Right ventricle myocardium superior (tissue), 1 donor: ENCODE measurements at places on chromosomes 2 and 18.
A peak's percentile ranks its signal among the peaks of the same experiment; 100 is the strongest.

DNA sequence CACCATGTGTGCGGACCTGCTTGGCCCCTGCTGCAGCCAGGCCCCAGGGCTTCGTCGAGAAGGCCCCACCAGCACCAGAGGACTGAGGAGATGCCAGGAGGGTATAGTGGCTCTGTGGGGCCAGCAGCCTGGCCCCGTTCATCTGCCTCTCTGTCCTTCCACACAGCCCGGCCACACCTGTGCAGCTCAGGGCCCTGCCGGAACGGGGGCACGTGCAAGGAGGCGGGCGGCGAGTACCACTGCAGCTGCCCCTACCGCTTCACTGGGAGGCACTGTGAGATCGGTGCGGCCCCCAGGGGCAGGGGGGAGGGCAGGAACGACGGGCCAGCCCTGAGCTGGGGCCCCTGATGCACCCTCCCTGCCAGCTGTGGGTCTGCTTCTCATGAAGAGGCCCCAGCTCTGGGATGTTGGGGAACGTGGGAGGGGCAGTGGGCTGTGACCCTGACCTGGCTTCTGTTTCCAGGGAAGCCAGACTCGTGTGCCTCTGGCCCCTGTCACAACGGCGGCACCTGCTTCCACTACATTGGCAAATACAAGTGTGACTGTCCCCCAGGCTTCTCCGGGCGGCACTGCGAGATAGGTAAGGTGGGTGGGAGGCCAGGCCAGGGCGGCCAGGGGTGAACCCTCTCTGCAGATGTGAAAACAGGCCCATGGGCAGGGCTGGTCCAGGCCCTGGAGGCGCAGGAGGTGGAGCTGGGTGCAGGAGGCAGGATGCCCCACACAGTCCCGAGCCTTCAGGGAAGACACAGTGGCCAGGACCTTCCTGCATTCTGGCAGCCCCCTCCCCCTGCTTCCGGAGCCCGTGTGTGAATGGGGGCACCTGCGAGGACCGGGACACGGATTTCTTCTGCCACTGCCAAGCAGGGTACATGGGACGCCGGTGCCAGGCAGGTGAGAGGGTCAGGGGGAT is 50.3 kb downstream of the MTERF4 start:
- DNase-seq: no peak

DNA sequence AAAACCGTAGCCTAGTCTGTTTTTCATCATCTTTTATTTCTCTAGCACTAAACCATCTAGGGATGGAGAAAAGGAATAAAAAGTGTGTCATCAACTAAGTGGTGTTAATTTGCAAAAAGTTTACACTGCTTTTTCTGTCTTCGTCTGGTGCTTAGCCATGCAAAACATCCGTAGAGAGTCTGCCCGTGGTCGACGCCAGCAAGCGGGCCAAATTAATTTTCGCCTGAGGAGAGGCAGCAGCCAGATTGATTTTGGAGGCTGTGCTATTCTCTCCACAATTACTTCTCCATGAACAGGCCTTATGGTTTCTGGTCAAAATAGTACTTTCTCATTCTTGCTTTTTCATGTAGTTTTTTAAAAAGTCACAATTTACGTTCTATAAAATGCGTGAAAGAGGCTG is 46.3 kb downstream of the TNFRSF11A start:
- DNase-seq: no peak

GRCh38 chr18:407191-407590 is 93.3 kb downstream of the COLEC12 start:
- DNase-seq: no peak

- no peak for DNase-seq
These were observed 520.0 kb upstream of the SALL3 start for GRCh38 chr18:78459668-78460067.

- DNase-seq: no peak
These were observed 1007.7 kb upstream of the KLHL29 start for GRCh38 chr2:22377268-22377667.

DNA sequence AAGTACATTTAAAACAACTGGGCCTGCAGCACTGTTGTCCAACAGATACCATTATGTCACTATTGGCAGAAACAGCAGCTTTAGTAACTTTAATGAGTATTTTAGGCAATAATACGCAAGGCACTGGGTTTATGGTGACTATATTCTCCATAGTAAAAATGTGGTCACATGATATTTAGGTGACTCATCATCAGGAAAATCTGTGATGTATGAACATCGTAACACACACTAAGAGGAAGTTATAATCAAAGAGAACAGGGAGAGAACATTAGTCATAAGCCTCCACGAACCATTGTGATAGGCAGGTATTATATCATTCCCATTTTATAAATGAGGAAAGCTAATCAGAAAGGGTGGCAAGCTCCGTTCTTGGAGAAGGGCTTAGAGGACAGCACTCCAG is 36.9 kb downstream of the RAPH1 start:
- DNase-seq: no peak

- peak; percentile 37 for DNase-seq
These were observed 1.3 kb upstream of the OTOF start for GRCh38 chr2:26479131-26479788.

- no peak for DNase-seq
These were observed 303.7 kb upstream of the EPAS1 start for GRCh38 chr2:45993476-45993991.

GRCh38 chr18:7369006-7369405 is 138.1 kb downstream of the LRRC30 start:
- DNase-seq: no peak

GRCh38 chr2:233208382-233209116 is 42.9 kb upstream of the ATG16L1 start:
- DNase-seq: no peak

- DNase-seq: no peak
These were observed 102.2 kb upstream of the MSH2 start for GRCh38 chr2:47300609-47301276.

DNA sequence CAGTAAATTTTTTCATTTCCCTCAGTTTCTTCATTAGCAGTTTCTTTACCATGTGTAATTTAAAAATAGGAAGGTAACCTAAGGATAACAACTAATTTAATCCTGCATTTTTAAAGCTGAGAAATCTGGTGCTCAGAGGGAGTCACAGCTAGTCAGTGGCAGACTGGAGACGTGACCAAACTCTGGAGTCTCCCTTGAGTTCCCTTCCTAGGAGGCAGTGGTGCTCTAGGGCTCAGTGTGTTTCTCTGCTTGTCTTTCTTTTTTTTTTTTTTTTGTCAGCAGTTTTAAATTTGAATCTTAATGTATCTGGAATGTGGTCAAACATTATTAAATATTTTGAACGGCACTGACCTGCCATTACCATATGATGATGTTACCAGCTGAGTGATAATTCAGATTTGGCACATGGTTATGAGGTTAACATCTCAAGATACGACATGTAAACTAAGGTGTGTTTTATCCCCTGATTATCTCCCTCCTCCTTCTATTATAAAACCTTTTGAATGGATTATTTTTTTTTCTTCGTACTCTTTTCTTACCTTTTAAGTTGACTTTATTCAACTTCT is 226.2 kb downstream of the GALNT13 start:
- no peak for DNase-seq

DNA sequence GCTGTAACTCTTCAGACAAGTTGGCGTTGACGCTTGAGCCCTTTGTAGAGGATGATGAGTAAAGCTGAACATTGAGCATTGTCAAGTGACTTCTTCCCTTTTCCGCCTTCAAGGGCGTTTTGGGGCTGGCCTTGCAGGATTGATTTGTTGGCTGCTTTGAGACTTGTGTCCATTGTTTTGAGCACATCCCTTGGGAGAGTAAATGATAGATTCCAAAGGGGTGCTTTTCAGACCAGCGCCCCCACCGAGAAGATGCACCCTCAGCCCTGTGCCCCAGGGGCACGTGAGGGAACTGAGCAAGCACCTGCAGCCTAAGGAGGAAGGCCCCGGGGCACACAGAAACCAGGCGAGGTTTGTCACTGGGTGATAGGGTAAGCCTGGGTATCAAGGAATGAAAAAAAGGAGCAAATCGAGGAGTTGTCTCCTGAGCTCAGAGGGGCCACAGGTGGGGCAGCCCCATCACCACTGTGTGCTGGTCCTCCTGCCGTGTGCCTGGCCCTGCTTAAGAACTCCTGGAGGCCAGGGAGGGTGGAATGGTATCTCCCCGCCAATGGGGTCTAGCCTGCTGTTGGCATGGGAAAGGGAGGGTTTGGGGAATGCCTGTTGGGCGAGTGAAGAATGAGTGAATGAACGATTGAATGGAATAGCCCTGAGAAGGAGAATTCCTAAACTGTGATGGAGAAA is 64.0 kb downstream of the RAB31 start:
- no peak for DNase-seq

GRCh38 chr2:100802066-100802465 is 17.9 kb upstream of the NPAS2 start:
- DNase-seq: no peak

DNA sequence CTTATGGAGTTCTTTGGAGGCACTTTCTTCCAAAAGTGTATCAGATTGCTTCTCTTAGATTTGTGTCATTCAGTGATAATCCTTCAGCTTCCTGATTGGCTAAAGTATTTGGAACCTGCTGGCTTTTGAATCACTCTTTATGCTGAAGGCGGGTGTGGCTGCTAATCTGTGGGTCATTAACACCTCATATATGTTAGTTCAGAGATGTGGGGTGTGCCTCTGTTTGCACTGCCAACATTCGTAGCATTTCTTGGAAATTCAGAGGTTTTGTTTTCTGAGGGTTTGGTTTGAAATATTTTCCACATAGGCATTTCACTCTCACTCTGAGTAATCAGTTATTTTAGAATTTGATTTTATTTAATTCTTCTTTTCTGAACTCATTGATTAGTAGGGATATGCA is 1604.4 kb upstream of the ACVR2A start:
- DNase-seq: no peak

- DNase-seq: no peak
These were observed 10.1 kb downstream of the DPP4 start for GRCh38 chr2:162063899-162064298.

DNA sequence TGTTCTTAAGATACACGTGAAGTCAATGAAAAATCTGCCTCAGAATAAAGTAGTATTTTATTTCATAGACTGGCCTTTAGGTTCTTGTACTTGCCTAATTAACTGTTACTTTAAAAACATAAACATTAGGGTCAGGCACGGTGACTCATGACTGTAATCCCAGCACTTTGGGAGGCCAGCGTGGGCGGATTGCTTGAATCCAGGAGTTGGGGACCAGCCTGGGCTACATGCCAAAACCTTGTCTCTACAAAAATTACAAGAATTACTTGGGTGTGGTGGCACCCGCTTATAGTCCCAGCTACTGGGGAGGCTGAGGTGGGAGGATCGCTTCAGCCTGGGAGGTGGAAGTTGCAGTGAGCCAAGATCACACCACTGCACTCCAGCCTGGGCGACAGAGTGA is 16.0 kb upstream of the SNORC start:
- DNase-seq: no peak

DNA sequence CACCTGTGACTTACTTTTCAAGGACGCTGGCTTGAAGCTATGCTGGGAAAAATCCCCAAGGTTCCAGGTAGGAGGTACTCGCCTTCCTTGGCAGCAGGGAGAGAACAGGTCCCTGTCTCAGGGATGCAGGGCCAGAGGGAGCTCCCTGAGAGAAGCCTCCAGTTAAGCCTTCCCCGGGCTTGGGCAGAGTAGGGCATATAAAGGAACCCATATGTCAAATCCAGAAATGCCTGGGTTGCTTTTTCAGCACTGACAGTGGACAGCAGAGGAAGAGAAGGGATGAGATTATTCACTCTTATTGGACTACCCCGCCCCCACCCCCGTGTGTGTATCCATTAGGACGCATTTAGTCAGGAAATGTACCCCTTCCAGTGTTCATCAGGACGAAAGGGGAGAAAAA is 89.3 kb upstream of the TEX51 start:
- no peak for DNase-seq

GRCh38 chr2:38610851-38611801 is 8.4 kb upstream of the HNRNPLL start:
- no peak for DNase-seq

- no peak for DNase-seq
These were observed 4.8 kb downstream of the UXS1 start for GRCh38 chr2:106189325-106189724.

- DNase-seq: no peak
These were observed 50.6 kb downstream of the PMAIP1 start for GRCh38 chr18:59950215-59950944.

DNA sequence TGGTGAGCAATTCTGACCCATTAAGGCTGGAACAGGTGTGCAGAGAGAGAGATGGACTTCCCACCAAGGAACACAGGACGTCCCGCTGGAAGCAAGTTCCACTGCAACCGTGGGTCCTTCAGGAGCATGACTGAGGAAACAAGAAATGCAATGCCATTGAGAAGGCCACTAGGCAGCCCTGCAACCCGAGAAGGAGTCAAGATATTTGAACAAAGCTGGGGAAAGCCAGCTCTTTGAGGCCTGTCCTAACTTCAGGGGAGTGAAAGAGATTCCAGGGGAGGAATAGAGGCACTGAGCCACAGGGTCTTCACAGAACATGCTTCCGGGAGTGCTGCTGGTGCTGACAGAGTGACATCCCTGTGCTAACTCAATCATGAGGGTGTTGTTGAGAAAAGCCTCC is 153.8 kb upstream of the ZNF236 start:
- no peak for DNase-seq

GRCh38 chr2:112582314-112582746 is 2.1 kb upstream of the CHCHD5 start:
- no peak for DNase-seq

DNA sequence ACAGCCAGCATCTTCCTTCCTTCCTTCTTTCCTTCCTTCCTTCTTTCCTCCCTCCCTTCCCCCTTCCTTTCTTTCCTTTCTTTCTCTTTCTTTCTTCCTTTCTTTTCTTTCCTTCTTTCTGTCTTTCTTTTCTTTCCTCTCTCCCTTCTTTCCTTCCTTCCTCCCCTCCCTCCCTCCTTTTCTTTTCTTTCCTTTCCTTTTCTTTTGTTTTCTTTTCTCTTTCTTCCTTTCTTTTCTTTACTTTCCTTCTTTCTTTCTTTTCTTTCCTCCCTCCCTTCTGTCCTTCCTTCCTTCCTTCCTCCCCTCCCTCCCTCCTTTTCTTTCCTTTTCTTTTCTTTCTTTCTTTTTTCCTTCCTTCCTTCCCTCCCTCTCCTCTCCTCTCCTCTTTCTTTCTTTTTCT is 296.0 kb upstream of the LRRTM4 start:
- no peak for DNase-seq

- no peak for DNase-seq
These were observed 19.2 kb downstream of the NRP2 start for GRCh38 chr2:205701509-205701908.

- no peak for DNase-seq
These were observed 321.9 kb upstream of the GALNT5 start for GRCh38 chr2:156935616-156936015.

DNA sequence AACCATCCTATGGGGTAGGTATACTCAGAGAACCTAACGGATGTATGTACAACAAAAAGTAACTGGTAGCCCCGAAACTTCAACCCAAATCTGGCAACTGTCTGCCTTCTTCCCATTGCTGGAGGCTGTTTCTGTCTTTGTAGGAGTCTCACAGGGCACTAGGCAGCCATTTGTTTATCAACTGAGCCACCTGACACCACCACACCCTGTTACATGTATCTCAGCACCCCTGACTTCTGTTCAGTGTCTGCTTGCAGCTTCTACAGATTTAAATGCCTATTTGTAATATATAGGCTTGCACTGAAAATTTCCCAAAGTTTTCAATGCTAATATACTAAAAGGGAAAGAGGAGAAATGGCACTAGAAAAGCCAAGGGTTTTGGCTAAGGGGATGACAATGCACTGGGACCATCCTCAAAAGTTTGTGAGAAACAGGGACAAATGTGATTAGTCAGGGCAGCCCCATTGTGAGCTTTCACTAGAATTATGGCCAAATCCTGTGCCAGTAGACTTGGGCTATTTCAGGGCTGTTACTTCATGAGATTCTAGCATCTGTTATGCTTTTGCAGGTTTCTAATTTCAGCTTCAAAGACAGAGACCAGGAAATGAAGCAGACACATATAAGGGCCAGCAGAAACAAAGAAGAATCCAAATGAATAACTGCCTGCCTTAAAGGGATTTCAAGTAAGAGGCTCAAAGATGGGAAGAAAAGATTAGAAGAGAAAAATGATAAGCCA is 103.3 kb downstream of the MYO5B start:
- no peak for DNase-seq
